Stimulated activated CD8-positive, alpha-beta memory T cell treated with anti-CD3 and anti-CD28 coated beads, Interleukin-4, amount 100 ng/mL, for 4 hours (primary cell): ENCODE measurements at places on chromosomes 2 and 18.

DNA sequence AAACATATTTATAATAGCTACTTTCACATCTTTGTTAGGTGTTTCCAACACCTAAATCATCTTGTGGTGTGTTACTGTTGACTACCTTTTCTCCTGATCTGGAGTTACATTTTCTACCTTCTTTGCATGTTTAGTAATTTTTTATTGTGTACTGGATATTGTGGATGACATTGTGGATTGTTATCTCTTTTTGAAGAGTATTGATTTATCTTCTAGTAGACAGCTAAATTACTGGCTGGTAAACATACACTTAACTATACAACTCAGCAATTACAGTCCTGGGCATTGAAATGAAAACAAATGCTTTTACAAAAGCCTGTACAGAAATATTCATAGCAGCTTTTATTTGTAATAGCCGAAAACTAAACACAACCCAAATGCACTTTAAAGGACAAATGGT lies 150.8 kb downstream of the PTRHD1 start:
- DNase-seq = no peak

GRCh38 chr2:120794716-120795115 lies 59.0 kb downstream of the GLI2 start:
- no peak for DNase-seq

DNA sequence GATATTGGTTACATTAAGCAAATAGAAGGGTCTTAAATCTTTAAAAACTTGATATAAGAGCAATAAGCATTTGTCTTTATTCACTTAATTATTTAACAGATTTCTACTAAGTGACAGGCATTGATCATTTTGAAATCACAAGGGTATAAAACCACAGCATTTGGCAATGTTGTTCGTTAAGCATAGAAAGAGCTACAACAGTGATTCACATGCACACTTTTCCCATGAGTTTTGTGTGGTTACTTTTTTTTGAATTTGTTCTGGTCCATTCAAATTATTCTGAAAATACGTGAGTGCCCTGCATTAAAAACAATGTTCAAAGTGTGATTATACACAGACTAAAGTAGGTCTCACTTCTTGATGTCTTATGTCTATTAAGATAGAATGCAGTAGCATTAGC lies 52.2 kb downstream of the LYPD6B start:
- DNase-seq = no peak

GRCh38 chr2:85063981-85064599 lies 69.1 kb upstream of the TCF7L1 start:
- DNase-seq = no peak

DNA sequence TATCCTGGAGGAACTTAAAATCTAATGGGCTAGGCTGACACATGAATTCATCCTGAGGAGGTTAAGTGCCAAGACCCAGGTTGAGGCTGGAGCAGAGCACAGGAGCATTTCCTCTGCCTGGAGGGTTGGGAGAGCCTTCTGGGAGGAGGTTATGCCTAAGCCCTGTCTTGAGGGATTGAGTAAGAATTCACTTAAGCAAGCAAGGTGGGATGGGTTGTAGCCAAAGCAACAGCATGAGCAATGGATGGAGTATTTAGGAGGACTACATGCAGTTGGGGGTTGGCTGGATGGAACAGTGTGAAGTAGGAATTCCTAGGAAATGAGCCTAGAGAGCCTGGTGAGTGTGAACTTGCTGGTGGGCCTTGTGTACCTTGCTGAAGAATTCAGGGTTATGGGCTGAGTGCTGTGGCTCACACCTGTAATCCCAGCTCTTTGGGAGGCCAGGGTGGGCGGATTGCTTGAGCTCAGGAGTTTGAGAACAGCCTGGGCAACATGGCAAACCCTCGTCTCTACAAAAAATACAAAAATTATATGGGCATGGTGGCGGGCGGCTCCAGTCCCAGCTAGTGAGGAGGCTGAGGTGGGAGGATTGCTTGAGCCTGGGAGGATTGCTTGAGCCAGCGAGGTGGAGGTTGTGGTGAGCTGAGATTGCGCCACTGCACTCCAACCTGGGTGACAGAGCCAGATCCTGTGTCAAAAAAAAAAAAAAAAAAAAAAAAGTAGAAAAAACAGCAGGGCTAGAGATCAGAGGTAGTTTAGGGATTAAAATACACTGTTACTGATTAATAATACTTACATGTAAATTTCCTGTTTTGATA lies 22.2 kb downstream of the TANC1 start:
- DNase-seq = no peak

DNA sequence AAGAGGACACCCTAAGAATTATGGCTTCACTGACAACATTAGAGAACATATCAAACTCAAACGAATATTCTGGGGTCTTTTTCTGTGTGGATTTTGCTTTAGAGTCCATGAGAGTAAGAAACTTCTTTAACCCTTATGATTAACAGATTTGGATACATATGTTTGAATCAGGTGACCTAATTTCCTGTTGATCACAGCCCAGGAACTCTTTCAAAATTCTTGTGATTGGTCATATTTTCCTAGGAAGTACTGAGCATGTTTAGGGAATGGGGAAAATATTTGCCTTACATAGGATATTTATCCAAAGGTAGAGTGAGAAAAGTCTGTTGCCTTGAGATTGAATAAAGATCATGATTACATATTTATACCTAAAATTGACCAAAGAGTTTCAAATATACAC lies 160.0 kb downstream of the KCNH7 start:
- DNase-seq = no peak
